WERI-Rb-1 (cell line): ENCODE measurements at places on chromosomes 1 and 21.
A peak's percentile ranks its signal among the peaks of the same experiment; 100 is the strongest.

- DNase-seq: peak; percentile 5
Measured at GRCh38 chr21:46079352-46080170, 18.4 kb upstream of the COL6A2 start.

- no peak for DNase-seq
Measured at GRCh38 chr1:920010-920409, 3.7 kb upstream of the SAMD11 start.

GRCh38 chr1:226632169-226632879, 83.8 kb downstream of the STUM start:
- no peak for DNase-seq

DNA sequence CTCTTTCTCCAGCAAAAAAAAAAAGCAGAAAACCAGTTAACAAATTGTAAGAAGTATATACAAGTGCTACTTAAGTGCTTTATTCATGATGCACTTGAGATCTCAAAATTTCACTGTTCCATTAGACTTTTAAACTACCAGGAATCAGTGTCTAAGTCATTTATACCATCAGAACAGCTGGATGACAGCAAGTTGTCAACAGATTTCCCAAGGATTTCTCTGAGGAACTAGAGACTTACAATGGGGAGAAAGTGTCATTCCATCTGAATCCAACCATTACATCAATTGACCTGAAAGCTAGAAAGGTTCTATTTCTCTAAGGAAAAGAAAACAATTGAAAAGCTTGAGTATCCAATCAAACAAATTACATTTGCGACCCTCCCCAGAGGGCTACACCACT, 43.8 kb downstream of the USH2A start:
- no peak for DNase-seq

- DNase-seq: no peak
Measured at GRCh38 chr21:35521852-35522505, 472.9 kb upstream of the RUNX1 start.

DNA sequence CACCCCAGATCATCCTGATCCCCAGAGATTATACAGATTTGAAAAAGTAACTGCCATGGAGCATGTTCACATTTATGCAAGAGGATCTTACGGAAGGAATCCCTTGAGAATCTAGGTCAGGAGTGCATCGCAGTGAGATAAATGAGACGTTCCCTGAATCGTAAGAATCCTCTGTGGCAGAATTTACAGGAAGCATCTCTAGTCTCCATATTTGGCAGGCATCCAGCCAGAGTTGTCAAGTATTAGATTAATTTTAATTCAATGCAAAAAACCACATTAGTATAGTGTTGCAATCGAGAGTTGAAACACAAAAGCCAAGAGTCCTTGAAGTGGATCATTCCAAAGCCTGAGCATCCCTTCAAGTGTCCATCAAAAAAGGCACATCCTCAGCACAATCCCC, 100.8 kb downstream of the RRAGC start:
- DNase-seq: no peak

DNA sequence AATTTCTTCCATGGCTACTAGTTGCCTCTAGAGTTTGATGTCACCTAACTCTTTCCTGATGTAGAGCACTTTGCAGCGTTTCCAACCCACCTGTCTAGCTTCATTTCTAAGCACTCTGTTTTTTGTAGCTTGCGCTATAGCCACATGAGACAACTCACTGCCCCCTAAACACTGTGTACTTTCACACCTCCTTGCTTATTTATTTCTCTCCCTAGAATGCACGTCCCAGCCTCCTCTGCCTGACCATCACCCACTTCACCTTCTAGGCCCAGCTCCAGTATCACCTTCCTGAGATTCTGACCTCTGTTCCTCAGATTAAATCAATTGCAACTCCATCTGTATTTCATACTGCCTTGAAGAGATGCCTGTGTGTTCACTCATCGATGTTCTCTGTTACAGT, 32.5 kb downstream of the MACF1 start:
- no peak for DNase-seq

DNA sequence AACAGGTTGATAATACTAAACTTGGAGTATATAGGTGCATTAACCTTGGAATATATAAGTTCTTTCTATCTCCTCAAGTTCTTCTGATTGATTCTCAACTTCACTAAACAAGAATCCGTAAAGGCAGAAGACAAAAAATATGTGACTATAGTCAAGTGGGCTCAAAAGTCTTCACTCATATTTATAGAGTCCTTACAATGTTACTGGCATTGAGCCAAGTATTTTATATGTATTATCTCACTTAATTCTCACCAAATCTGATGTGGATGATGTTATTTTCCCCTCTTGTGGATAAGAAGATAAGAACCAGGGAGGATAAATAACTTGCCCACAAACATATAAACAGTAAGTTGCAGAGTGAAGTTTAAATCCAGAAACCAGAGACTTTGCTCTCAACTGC, 486.9 kb downstream of the LRRIQ3 start:
- DNase-seq: no peak

GRCh38 chr1:89995598-89996449, 914 bp downstream of the ZNF326 start:
- DNase-seq: no peak

DNA sequence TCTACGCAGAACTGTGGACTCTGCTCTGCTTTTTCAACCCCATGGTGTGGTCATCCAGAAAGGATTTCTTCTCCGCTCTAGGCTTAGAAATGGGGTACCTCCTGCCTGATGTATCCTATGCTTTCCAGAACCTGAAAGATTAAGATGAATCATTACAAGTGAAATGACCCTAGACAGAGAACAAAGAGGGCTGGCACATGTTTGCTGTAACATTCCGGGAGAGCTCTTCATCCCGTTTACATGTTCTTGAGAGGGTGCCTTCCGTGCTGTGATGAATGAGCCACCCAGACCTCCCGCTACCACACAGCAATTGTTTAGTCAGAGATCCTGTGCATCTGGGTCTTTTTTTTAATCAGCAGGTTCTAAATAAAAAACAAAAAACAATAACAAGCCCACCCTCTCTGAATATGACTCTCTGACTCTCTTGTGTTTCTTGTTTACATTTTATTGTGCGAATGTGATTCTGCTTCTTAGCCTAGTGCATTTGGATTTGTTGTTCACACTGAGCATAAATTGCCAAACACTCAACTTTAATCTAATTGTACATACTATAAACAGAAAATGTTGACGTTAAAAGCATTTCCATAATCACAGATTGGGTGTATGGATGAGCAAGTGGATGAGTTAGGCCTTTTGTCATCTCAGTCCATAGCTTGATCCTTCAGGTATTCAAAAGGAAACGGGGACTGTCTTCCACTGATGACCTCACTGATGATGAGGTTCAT, 87.1 kb downstream of the GPR88 start:
- no peak for DNase-seq

GRCh38 chr1:175774921-175775320, 31.5 kb upstream of the TNR start:
- DNase-seq: no peak

DNA sequence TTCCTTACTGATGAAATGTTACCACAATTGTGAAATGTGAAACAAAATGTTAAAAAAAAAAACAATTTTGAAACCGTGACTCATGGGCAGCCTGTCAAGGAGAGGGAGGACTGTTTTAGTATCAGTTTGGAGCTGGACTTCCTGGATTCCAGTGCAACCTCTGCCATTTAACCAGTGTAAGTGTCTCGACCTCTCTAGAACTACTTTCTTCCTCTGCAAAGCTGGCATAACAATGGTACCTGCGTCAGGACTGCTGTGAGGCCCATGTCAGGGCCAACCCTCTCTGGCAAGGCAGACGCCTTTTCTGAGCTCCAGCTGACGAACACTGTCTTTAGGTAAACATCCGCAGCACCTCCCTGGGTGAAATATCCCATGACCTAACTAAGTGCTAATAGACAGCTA, 20.9 kb downstream of the URB1 start:
- DNase-seq: no peak

- peak; percentile 60 for DNase-seq
Measured at GRCh38 chr21:33403786-33404585, 773 bp downstream of the IFNGR2 start.
